Stimulated activated CD8-positive, alpha-beta memory T cell treated with anti-CD3 and anti-CD28 coated beads, Interleukin-2, amount 100 ng/mL, for 48 hours (primary cell): ENCODE measurements at places on chromosomes 12 and 14.
A peak's percentile ranks its signal among the peaks of the same experiment; 100 is the strongest.

GRCh38 chr14:53710615-53711014 lies 246.0 kb downstream of the BMP4 start:
- no peak for DNase-seq

DNA sequence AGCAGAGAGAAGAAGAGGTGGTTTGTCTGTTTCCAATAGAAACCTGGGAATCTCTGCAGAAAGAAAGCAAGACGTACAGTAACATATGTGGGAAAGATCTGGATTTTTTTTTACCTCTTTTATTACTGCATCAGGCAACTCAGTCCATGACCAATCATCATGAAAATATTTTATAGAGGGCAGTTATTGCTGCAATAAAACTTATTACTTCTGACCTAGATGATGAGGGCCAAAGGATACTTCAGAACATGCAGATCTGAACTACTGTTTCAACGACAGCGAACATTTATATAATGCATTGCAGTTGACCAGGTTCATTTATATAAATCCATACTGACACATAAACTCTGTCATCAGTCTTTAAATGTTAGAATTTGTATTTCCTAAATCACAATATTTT lies 67.7 kb downstream of the STAB2 start:
- DNase-seq = no peak

GRCh38 chr14:105485739-105486162 lies 935 bp upstream of the CRIP1 start:
- DNase-seq = peak; percentile 33

- no peak for DNase-seq
Observed at GRCh38 chr12:59118356-59118755, 198.1 kb upstream of the LRIG3 start.

DNA sequence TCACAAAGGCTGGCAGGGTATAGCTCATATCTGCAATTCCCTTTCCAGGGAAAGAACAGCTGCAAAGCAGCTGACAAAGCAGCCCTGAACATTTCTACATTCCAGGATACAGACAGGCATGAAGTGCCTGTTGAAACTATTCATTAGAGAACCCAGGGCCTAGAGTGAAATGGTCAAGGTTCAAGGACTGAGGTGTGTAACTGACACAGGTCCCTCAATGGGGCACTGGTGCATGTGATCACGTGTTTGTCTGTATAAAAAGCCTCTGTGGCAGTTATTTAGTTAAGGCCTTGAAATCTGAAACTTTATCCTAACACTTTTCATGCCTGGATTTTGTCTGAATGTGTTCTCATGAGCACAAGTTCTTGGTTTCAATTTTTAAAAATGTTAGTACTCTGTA lies 47.1 kb downstream of the GIT2 start:
- no peak for DNase-seq

GRCh38 chr12:12263909-12264308 lies 2.9 kb downstream of the LRP6 start:
- DNase-seq = no peak

DNA sequence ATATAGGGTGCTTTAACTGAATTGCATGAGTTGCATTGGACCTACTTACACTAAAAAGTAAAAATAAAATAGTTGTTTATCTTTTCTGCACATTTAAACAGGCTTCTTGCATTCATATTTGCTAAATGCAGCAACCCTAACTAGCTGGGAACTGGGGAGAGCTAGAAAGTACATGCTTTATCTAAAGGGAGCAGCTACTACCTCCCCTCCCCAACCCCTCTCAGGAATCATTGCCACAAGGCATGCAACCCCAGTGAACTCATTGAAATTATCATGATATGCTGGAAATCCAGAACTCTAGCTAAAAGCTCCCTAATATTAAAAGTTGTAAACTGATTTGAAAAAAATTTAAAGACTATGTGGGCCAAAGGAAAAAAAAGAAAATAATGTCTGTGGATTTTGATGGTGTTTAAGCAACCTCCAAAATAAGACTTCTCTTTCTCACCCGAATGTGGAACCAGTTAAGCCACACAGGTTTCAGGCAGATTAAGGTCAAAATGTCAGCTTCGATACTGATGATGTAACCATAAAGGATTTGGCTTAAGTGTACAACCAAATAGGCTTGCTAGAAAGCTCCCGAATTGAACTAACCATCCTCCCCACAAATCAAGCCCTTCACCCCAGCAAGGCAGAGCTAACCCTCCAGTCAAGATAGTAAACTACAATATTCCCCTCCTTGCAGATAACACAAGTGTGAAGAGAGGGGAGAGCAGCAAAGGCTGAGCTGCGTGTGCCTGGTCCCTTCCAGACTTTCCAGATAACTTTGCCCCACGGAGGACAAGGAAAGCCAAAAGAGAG lies 13.8 kb upstream of the POC1B start:
- no peak for DNase-seq

- no peak for DNase-seq
Observed at GRCh38 chr12:6124411-6125309, at the start of gene VWF. Gene VWF (minus strand): TSS chr12:6124670. CDS start chr12:6123196, 1,474 bp downstream.

GRCh38 chr14:88379706-88380343 lies 5.6 kb upstream of the SPATA7 start:
- DNase-seq = no peak

DNA sequence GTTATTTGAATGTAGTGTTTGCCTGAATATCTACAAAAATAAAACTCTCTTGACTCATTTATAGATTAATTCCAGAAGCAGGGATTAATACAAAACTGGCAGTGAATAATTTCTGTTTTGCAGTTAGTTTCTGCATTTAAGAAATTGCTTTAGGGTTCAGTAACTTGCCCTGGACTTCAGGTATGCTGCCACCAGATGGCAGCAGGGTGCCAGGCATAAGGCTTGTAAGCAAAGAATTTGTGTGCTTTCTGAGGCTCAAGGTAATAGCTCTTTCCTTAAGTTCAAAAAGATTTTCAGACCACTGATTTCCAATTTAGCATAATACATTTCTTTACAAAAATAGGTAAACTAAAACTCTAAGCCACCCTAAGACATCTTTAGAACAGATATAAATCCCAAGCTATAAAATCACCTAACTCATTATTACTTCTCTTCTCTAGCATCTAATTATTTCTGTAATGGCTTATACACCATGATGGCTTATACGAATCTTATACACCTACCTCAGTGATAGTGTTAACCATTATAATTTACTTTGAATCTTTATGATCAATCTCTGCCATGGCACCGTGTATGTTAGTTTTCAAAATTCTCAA lies 398.3 kb downstream of the APAF1 start:
- peak; percentile 37 for DNase-seq

- no peak for DNase-seq
Observed at GRCh38 chr14:50602035-50602434, 42.1 kb downstream of the ATL1 start.

DNA sequence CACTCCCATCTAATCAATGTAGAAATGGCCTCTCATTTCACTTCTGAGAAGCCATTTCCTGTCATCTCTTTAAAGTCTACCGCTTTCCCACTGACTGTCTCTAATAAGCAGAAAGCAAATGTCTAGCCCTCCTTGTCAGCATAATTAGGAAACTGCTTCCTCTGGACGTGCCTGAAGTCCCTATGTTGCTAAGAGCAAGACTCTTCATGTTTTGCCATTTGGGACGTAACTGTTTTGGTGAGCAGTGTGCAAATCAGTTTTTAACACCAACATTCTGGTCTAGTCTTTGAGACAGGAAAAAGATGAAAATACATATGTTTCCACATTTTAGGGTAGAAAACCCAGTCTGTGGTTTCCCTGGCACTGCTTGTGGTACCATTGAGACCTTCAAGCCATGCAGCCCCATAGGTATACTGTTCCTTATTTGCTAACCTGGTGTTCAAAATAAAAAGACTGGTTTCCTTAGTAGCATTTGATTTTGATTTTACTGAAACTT lies 22.2 kb downstream of the IFNG start:
- DNase-seq = no peak

- no peak for DNase-seq
Observed at GRCh38 chr14:99093532-99094517, 178.2 kb downstream of the BCL11B start.

DNA sequence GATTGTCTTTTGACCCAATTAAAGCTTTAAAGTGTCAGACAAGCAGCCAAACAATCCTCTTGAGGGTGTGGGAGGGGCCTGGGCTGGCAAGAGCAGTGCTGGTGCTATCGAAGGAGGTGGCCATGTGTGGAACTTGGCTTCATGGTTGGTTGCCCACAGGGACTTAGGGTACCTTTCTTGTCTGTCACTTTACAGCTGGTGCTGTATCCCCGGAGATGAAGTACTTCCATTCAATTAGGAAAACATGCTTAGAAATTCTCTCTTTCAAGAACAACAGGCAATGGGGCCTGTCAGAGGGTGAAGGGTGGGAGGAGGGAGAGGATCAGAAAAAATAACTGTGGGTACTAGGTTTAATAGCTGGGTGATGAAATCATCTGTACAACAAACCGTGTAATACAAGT lies 86.5 kb downstream of the DAAM1 start:
- no peak for DNase-seq

DNA sequence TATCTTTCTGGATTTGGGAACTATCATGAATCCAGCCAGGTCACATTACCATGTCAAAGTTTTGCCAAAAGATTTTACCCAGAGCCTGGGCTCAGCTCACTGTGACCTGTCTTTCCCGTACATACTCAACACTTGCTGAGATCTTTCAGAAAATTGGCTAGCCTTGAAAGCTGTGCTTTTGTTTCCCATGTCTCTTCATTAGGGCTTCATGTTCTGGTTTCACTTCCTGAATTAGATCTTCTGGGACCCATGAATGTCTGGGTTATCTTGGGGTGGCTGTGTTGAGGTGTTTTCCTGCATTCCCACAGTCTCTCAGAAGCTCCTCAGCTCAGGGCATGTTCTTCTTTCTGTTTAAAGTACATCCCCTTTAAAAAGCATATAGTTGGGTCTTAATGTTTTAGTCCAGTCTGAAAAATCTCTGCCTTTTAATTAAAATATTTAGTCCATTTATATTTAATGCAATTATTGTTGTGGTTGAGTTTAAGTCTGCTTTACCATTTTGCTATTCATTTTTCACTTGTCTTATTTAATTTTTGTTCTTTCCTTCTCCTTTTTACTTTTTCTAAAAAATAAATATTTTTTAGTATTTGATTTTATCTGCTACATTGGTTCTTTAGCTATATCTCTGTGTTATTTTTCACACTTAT lies 242.7 kb downstream of the VRK1 start:
- DNase-seq = no peak

GRCh38 chr14:87824266-87824665 lies 168.7 kb downstream of the GALC start:
- no peak for DNase-seq

- no peak for DNase-seq
Observed at GRCh38 chr12:100565987-100566545, 7.4 kb upstream of the GAS2L3 start.

DNA sequence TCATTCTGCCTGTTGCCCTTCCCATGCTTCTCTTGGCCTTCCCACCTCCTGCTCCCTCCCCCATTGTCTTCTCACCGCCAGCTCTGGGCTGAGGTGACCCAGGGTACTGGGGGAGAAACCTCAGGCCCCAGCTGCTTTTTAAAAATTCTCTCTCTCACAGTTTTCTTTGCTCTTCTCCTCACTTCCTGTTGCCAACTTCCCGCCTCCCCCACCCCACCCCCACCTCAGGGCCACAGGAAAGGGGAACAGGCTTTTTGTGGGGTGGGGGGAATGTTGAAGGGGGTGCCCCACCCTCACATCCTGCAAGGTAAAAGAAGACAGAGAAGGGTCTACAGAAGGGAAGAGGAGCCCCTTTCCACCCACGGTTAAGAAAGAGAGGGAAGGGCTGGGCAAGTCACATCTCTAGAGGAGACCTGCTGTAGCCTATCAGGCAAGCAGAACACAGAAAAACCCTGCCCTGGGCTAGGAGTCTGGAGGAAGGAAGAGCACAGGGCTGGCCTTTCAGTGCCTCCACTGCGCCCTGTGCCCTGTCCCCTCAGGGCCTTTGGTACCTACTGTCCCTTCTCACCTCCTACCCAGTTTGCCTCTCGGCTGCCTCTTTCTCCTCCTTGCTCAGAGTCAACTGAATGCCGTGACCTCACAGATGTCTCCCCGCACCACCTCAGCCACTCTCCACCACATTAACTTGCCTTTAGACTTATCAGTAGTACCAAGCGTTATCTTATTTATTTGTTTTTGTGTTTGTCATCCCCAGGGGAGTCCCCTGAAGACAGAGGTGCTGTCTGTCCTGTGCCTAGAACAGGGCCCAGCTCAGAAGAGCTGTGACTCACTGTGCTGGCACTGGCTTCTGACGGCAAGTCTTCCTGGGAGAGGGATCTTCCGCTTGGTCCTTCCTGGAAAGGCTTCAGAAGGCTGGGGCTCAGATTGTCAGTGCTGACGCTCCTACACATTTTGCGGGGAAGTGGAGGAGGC lies 1.7 kb downstream of the ARHGAP9 start:
- DNase-seq = no peak
